Stimulated activated CD4-positive, alpha-beta T cell treated with anti-CD3 and anti-CD28 coated beads, TNF-alpha, amount 100 ng/mL, for 4 hours (primary cell): ENCODE measurements at places on chromosomes 6 and 20.

DNA sequence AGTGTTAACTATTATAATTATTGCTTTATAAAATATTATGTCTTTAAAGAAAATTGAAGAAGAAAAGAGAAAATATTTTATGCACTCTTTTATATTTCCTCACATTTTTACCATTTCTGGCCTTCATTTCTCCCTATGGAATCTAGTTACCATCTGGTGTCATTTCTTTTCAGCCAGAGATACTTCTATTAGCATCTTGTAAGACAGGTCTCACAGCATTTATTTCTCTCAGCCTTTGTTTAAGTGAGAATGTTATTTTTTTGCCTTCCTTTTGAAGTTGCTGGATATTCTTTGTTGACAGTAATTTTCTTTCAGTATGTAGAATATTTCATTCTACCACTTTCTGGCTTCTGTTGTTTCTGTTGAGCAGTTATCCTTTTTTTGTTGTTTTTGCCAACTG is 652.1 kb upstream of the CITED2 start:
- no peak for DNase-seq

DNA sequence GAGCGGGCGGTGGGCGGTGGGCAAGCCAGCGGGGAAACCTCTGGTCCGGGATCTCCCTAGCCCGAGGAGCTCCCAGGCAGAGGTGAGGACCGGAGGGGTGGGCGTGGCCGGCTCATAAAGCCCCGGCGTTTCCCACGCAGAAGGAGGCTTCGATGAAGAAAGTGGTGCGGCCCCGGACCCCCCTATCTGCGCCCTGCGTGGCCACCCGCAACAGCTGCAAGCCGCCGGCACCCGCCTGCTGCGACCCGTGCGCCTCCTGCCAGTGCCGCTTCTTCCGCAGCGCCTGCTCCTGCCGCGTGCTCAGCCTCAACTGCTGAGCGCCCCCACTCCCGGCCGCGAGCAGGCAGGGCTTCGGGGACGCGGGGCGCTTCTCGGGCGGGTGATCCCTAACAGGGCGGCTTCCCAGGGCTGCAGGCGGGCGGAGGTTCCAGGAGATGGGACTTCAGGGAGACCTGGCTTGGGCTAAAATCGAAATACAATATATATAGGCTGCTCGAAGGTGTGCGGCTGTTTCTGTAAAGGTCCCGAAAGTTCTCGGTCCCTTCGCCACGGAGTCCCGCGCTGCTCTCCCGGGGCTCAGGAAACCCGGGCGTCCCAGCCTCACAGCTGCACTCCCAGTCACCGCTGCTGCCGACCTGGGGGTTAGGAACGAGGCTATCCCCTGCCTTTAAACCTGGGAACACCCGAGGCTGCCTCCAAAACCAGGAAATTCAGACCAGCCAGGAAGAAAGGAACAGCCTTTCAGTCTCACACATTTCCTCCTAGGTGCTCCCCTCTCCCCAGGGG is 27.8 kb downstream of the ASIP start:
- DNase-seq = no peak

- no peak for DNase-seq
Measured at GRCh38 chr6:113779656-113780055, 77.5 kb upstream of the MARCKS start.

- no peak for DNase-seq
Measured at GRCh38 chr6:16249971-16250370, 11.6 kb downstream of the GMPR start.

GRCh38 chr6:3884007-3884745 is 35.0 kb downstream of the FAM50B start:
- DNase-seq = no peak

DNA sequence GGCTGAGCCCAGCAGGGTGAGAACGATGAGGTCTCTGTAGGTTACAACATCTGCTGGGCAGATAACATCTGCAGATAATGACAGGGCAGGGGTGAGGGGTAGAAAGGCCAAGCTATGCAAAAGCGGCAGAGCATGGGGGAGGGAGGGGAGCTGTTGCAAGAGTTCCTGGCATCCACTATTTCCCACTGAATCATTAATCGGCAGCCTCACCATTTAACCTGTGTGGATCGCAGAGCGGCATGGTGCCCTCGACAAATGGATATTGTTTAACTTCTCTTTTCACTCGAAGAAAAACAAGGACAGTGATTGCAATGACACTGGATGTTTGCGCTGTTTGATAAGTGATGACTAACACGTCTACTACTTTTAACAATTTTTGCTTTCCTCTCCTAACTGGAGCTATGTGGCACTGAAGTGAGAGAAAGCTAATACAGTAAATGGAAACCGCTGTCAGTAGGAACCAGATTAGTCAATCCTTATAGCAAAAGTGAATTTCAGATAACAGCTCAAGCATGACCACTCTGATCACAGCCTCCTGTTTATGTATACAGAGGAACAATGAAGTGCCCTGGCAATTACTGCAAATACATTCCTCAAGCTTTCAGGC is 381.5 kb downstream of the TFAP2A start:
- DNase-seq = no peak

- no peak for DNase-seq
Measured at GRCh38 chr6:122020588-122021264, 378.7 kb upstream of the HSF2 start.

DNA sequence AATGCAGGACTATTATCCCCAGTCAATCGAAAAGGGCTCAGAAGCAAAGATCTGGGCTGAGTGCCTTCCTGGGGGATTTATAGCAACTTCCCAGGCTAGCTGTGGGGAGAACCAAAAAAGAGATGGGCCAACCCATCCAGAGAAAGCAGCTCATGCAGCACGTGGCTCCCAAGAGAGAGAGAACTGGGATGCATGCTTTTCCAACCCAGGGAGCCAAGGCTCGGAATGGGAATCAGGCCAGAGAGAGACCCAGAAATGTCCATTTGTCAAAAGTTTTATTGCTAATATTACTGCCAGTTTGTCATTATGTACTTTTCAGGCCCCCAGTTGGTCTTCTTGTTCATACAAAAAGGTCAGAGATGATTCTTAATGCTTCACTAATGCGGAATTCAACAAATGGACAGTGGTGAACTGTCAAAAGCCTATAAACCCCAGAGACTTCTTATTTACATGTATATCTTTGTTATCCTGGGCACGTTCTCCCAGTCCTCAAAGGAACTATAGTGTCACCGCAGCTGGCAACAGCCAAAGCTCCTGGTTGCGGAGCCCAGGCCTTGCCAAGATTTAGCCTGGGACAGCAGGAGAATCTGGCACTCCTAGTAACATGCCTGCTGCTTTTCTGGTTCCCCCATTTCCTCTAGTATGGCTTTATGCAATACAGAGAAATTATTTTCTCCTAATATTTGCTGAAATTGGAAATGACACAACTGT is 139.1 kb upstream of the POU3F2 start:
- no peak for DNase-seq

- DNase-seq = no peak
Measured at GRCh38 chr20:35263532-35264341, 14.2 kb downstream of the MMP24OS start.

GRCh38 chr6:88422831-88423230 is 256.7 kb upstream of the CNR1 start:
- DNase-seq = no peak

DNA sequence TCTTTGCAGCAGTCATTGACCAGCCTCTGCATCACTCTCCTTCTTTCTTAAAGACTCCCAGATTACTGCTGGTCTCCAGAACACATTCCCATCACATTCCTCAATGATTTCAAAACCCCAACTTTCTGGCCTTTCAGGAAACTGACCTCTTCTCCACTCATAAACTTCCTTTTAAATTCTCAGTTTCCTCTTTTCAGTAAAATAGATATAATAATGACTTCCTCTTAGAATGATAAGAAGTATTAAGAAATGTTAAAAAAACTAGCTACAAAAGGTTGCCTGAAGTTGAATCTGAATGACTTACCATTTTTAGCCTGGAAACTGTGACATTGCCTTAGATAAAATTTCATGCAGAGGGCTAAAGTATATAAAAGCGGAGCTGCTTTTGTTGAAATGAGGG is 239.3 kb downstream of the OGFRL1 start:
- DNase-seq = no peak

- DNase-seq = no peak
Measured at GRCh38 chr6:23953976-23954375, 172.0 kb upstream of the NRSN1 start.

- DNase-seq = no peak
Measured at GRCh38 chr20:40414843-40415615, 274.0 kb downstream of the MAFB start.

GRCh38 chr6:24191346-24191745 is 65.3 kb downstream of the NRSN1 start:
- DNase-seq = no peak

- DNase-seq = no peak
Measured at GRCh38 chr6:21596949-21597682, 3.6 kb downstream of the SOX4 start.

- no peak for DNase-seq
Measured at GRCh38 chr6:38187811-38188590, 368.5 kb downstream of the ZFAND3 start.

DNA sequence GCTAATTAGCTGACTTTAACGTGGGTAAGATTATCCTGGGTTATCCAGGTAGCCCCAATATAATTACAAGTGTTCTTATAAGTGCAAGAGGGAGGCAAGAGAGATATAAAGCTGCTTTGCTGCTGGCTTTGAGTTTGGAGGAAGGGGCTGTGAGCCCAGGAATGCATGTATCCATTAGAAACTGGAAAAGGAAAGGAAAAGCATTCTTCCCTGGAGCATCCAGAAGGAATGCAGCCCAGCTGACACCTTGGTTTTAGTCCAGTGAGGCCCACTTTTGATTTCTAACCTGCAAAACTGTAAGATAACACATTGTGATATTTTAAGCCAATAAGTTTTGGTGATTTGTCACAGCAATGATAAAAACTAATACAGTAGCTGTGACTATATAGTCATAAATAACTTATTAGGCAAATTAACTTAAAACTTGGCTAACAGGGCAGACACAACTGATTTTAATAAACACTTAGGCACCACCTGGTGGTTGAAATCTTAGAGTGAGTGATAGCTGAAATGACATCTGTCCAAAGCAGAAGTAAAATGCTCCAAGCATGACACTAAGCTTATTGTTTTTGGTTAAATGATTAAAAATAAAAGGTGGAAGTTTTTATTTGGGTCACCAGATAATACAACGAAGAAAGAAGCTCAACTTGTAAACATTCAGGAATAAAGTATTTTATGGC is 35.6 kb downstream of the ADGRF4 start:
- DNase-seq = no peak

DNA sequence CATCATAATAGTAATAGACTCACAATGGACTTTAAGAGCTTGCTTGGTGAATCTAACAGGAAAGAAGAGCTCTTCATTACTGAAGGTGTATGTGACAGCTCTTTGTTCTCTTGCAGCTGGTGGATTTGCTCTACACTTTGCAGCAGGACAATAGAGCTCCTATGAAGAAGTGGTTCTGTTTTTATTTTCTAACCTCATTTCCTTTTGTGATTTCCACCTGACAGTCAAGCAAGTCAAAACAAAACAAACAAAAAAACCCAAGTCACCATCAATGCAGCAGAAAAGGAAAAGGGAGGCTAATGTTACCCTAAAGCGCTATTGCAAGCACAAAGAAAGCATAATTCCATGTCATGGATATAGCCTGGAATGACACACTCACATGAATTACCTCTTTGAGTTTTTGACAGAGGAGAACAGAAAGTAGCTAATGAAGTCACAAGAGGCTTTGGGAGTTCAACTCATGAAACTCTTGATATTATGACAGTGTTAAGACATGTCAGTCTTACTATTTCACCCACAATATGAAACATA is 1188.1 kb downstream of the EPHA7 start:
- no peak for DNase-seq

DNA sequence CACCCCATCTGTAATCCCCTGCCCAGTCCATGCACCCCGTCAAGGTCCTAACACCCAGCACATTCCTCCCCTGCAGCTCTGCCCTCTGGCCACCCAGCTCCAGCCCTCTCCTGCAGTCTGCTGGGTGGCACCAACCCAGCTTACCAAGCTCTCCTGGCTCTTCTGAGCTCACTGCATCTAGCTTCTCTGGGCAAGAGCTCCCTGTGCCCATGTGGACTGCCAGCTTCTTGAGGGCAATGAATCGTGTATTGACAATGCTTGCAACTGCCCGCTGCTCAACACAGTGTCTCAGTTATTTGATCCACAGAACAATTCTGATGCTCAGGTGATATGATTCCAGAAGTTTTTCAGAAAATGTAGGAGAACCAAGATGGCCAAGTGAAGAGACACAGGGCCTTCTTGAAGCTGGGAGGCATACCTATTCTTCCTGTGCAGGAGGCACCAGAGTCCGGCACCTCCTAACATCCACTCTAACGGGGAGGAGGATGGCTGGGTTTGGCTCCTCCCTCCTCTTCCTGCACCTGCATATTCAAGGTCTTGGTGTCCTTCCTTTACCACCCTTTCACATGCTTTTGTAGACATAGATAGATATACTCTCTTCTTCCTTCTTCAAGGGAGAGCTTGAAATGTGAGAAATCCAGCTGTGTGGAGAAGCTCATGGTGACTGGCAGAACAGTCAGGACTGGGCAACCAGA is 85.6 kb downstream of the TRERF1 start:
- DNase-seq = no peak

- no peak for DNase-seq
Measured at GRCh38 chr6:130513770-130514169, 148.0 kb downstream of the TMEM200A start.

DNA sequence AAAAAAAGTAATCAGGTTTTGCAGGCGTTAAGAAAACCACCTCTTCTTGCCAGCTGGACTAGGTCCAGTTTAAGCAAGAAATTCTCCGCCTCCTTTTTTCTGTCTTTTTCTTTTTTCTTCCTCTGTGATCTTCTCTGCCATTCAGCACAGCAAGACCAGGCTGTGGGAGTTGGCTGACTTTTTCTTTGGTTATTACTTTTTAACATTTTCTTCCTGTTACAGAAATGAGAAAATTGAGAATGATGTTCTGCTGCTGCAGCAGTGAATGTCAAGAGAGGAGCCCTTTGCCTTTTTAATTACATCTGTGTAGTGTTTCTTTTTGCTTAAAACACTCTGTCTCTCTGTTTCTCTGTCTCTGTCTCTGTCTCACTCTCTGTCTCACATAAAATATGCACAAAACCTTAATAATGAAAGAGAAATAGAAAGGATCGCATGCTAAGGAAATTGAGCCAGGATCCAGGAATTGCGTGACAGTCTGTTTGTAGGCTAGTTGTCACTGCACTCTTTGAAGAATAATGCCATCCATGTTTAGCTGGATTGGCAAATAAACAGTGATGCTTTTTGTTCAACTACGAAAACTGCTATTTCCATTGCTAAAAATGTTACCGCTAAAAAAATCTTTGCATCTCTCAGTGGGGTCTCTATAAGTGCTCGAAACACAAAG is 103.2 kb upstream of the SUPT3H start:
- no peak for DNase-seq

- DNase-seq = no peak
Measured at GRCh38 chr6:3471711-3472110, 14.9 kb upstream of the SLC22A23 start.

DNA sequence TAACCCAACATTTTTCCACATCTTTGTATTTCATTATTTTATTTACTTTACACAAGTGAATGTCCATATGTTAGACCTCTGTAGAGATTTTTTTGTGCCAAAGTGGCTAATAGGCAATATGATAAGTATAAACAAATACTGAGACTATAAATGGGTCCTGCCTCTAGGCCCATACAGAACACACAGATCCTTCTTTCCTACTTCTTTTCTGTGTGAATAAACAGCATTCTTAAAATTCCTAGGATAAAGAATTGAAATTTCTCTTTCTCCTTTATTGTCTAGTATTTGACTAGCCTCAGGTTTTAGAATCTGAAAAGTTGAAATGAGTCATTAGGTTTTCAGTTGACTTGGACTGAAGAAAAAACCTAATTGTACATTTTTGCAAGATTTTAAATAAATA is 46.3 kb upstream of the HS3ST5 start:
- no peak for DNase-seq

GRCh38 chr6:134435814-134436280 is 117.9 kb upstream of the SGK1 start:
- DNase-seq = no peak

GRCh38 chr20:6698056-6698455 is 69.4 kb upstream of the BMP2 start:
- DNase-seq = no peak
